ENCODE measurements at places on chromosomes 11 and 22.

DNA sequence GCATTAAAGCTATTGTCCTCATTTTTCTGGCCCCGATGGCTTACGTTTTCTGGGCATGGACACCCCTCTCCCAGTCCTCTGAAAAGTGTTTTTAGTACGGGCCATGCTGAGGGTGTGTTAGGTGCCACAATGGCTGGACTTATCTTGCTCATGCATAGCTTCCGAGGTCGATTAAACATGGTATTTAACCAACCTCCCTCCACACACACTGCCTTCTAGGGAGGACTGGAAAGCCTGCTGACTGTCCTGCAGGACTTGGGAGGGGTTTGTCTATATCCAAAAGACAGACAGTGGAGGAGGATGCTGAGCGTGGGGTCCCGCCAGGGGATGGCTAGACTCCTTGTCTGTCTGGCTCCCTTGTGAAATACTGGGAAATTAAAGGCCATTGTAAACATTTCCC, 95.3 kb downstream of the FBXO7 start:
- DNase-seq, result no peak

GRCh38 chr11:117528097-117528721, 200.6 kb downstream of the CEP164 start:
- no peak for DNase-seq

- no peak for DNase-seq
These were observed 116.5 kb upstream of the MTNR1B start for GRCh38 chr11:92852946-92853345.

- peak; percentile 34 for DNase-seq
These were observed 1.3 kb downstream of the MYH9 start for GRCh38 chr22:36386351-36386899.

GRCh38 chr11:68146704-68147474, 25.7 kb upstream of the CHKA start:
- DNase-seq, result no peak

DNA sequence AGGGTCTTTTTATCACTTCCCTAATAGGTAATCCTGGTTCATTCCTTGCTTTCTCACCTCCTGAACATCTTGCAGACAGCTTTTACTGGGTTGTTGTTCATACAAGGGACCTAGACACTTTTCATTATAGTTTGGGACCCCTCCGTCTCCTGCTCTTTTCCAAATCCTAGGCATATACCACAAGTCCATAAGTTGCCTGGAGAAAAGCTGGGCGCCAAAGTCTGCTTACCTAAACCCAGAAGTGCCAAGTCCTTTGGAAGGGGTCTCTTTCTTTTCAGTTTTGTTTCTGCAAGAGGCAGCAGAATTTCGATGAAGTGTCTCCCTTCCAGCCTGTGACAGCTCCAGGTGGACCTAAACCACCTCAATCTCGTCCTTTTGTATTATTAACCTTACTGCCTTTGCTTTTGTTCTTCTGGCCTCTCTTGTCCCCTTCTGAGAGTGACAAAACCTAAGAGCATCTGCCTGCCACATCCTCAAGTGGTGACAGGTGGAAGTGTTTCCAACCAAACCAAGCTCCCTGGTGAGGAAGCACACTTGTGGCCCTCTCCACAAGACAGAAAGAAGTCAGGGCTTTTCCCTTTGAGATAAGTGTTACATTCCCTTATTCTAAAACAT, 19.5 kb upstream of the P2RY6 start:
- DNase-seq, result no peak

- no peak for DNase-seq
These were observed 44.4 kb upstream of the MYEOV start for GRCh38 chr11:69249311-69250185.

GRCh38 chr11:79060081-79060953, 380.5 kb downstream of the TENM4 start:
- no peak for DNase-seq

Data from effector CD4-positive, alpha-beta T cell (primary cell).